NCI-H2081 treated with DMSO at 0.1 percent for 48 hours (cell line): ENCODE measurements at places on chromosomes 5 and 9.

GRCh38 chr5:80177236-80177635 is 78.6 kb downstream of the SERINC5 start:
- no peak for DNase-seq

- no peak for DNase-seq
These were observed 44.1 kb downstream of the PTPN3 start for GRCh38 chr9:109454041-109454440.

DNA sequence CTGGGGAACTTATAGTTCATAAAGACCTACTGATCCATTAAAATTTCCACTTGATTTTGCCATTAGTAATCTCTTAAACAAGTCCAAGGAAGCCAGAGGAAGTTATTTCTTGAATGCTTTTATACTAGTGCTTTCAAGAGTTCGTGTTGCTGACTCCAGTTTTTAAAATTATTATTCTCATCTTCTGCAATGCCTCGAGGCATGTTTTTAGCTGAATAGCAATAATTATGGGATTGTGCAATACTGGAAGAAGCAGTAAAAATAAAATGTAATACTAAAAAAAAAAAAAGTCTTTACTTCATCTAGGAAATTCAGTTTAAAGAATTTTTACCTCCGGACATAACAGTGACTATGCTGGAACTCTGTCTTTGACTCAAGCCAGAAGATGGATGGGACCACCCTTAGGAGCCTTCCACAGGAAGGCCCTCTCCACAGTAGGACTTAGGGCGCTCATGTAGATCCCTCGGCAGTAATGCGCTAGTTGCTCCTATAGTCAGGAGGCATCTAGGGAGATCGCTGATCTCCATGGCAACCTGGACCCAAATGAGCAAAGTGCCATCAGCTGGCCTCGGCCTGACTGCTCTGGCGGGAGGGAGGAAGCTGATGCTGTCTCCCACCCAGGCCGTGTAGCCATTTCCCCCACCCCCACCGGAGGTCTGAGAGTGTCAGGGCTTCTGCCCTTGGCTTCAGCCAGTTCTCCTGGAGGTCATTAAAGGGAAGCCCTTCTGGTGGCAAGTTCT is 56.7 kb downstream of the DAPK1 start:
- DNase-seq = no peak

GRCh38 chr5:169174923-169175322 is 126.0 kb downstream of the SLIT3 start:
- DNase-seq = no peak

DNA sequence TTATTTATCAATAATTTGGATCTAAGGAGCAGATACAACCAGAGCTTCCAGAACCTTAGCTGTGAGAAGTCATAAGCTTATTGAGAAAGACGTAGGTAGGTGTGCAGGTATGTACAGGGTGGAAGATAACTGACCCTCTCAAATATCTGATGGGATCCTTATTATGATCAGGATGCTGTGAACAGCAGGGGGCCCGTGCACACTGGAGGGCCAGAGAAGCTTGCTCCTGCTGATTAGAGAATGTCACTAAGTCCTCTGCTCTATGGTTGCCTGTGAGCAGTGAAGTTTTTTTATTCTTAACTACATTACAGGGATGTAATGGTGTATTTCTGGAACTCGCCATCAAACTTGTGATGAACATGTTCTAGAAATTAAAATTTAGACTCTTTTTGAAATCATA is 108.9 kb upstream of the POU5F2 start:
- no peak for DNase-seq

DNA sequence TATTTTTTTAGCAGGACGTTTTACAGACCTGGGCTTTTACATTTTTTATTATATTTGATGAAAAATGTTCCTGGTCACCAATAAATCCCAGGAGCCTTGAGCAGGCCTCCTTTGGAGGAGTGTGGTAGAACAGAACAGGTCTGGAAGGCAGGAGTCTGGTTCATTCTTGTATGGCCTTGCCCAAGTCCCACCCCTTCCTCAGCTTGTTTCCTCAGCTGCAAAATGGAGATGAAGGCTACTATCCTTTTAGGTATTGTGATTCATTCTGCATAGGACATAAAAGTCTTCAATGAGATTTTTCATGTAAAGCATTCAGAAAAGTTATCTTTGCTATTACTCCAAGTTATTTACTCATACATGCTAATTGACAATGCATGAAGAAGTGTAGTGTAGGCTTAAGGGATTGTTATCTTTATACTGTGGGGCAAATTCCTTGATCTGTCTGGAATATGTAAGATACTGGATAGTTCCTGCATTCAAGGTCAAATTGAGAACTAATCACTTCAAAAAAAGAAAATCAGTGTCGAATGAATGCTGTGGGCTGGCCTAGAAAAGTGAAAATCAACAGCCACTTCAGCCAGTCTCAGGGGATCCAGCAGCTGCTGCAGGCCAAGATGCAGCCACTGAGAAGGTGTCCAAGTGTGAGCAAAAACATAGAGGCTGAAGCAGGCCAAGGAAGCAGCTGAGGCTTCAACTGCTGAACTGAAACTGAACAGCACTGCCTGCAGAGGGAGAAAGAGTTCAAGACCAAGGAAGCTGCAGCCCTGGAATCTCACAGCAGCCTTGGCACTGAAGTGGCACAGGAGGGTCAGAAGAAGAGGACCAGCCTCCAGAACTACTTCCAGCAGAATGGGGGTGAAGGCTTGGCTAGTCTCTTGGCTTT is 15.5 kb upstream of the SLC36A3 start:
- no peak for DNase-seq

GRCh38 chr9:7509576-7510145 is 289.9 kb downstream of the DMAC1 start:
- DNase-seq = no peak

DNA sequence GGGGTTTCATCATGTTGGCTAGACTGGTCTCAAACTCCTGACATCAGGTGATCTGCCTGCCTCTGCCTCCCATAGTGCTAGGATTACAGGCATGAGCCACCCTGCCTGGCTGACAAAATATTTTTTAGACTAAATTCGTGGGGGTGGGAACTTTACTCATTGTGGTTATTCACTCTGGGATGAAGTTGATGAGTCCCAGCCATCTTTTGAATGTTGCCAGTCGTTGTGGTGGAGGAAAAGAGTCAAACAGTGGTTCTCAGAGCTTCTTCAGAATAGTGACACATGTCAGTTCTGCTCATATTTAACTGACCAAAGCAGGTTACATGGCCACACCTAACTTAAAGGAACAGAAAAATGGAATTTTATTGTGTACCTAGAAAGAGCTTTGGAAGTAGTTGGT is 6.9 kb downstream of the SREK1 start:
- no peak for DNase-seq

DNA sequence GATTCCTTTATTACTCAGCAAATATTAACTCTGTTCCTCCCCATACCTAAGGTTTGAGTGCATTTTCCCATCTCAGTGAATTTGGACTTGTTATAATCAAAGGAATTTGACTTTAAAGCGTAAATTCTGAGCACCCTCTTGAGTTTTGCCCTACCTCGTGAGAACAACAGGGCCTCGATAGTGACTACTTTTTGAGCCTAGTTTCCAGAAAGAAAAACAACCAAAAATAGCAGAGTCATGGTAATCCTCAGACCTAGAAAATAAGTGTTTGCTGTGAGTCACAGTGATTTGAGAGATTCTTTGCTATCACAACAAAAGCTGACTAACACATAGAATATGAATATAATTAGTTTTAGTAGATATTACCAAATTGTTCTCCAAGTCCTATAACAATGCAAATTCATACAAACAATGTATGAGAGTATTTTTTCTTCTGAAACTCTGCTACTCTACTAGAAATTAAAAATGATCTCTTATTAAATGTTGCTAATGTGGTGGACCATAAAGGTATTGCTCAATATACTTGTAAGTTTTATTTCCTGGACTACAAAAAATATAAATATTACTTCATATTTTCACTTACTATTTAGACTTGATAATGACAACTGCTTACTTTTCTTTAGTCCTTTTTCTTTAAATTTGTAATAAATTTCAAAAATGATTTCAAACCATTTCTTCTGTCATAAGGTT is 759.7 kb downstream of the BRINP1 start:
- DNase-seq = no peak

DNA sequence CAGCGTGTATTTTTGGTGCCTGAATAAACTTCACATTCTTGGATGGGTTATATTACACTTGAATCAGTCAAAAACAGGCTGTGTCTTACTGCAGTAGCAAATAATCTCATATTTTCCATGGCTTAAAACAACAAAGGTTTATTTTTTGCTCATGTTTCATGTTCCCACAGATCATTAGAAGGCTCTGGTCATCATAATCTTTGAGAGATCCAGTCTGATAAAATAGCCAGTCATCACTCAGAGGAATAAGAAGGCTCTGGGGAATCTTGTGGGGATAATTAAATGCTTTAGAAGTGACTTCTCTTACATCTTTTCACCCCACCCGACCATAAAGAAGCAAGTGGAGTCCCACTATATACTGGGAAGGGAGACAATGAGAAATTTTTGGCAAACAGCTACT is 417.7 kb downstream of the PSAT1 start:
- no peak for DNase-seq

GRCh38 chr5:150052956-150053712 is 33.2 kb downstream of the CSF1R start:
- DNase-seq = no peak

DNA sequence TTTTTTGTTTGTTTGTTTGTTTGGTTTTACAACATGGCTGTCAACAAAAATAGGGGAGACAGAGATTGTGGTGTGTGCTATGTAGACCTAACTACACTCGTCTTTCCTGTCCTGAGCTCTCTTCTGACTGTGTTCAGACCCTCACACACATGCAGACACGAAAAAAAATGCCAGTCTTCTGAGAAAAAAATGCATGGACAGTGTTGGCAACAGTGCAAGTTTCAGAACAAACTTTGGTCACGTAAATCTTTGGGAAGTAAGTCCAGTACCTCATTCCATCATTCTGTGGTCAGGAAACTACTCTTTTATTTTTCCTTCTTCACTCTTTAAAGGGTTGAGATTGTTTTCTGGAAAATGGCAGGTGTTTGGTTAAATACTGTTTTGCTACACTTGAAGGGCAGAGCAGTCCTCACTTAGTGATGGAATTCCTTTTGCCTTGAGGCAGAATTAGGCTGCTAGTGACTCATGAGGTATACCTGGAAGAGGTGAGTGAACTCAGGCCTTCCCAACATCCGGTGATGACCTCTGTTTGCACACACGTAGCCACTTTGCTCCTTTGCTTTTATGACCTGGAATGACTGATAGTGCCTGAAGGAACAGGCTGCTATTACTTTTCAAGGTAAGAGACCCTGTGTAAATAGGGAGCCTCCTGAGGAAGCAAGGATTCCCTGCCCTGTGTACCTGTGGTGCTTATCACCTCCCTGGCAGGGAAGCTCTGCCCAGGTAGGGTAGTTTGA is 81.6 kb upstream of the TNFAIP8 start:
- no peak for DNase-seq
